ENCODE measurements at places on chromosomes 1 and 21.

GRCh38 chr1:25137106-25137505 lies 95.2 kb downstream of the SYF2 start:
- no peak for DNase-seq

DNA sequence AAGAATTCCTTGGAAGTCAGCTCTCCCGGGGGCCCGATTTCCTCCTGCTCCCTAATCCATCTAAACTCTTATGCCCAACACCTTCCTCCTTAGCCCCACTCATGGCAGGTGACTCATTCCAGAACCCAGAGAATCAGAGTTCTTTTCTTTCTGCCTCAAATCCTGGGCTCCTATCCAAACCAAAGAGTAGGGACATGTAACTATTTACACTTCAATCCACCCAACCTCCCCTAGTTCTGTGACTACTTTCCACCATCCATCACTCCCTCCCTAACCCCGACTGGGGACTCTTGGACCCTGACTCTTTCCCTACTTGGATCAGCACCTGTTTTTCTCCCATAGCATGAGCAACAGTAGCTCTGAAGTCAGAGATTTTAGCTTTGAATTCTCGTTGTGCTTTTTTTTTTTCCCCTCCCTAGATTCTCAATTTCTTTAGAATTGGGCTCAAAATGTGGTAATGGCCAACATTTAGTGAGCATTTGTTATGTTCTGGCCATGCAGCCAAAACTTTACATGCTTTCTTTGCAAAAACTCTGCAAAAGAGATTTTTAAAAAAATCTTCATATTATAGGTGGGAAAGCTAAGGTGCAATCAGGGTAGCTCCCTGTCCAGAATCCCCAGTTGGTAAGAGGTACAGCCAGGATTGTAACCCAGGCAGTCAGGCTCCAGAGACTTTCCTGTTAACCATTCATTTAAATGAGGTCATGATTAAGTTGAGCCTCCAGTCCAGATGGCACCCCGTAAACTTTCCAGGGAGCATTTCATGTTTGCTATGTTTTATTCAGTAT lies 7.5 kb upstream of the CYP4A11 start:
- DNase-seq, result peak; percentile 58

- DNase-seq, result peak; percentile 55
Observed at GRCh38 chr1:44652445-44653106, 21.7 kb downstream of the TMEM53 start.

- DNase-seq, result no peak
Observed at GRCh38 chr21:36557316-36557715, 77.4 kb upstream of the CLDN14 start.

- no peak for DNase-seq
Observed at GRCh38 chr1:165031001-165031400, 325.5 kb downstream of the LMX1A start.

- no peak for DNase-seq
Observed at GRCh38 chr21:31531967-31532366, 127.5 kb upstream of the SOD1 start.

- DNase-seq, result no peak
Observed at GRCh38 chr1:178243119-178243518, 149.2 kb downstream of the RASAL2 start.

GRCh38 chr1:2988256-2988655 lies 33.0 kb upstream of the ACTRT2 start:
- DNase-seq, result no peak

DNA sequence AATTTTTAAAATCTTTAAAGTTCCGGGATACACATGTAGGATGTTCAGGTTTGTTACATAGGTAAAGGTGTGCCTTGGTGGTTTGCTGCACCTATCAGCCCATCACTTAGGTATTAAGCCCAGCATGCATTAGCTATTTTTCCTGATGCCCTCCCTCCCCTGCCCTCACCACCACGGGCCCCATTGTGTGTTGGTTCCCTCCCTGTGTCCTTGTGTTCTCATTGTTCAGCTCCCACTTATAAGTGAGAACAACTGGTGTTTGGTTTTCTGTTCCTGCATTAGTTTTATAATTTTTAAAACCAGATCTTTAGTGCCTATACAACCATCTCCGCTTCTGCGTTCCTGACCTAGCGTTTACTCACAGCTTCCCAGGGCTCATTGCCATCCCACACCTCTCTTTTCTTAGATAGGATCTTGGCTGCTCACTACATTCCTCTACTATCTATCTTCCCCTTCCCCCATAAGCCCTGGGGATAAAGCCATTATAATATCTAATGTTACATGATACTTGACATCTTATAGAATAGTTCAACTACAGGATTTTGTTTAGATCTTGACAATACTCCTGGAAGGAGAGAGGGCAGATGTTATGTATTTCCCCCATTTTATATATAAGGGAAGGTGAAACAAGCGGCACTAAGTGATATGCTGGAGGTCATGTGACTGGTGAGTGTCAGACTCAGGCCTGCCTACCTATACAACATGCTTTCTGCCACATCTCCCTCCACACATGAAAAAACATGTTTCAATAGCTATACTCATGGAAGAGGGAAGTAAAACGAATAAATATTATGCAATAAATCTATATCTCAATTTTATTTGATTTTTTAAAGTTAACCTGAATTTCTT lies 52.3 kb upstream of the DNAJC6 start:
- no peak for DNase-seq

- no peak for DNase-seq
Observed at GRCh38 chr1:198084241-198084908, 72.4 kb upstream of the NEK7 start.

GRCh38 chr1:31482482-31483011 lies 69.5 kb downstream of the SERINC2 start:
- DNase-seq, result no peak

GRCh38 chr1:111736548-111737215 lies 2.5 kb downstream of the INKA2 start:
- no peak for DNase-seq

GRCh38 chr1:47226121-47226838 lies 5.7 kb downstream of the TAL1 start:
- no peak for DNase-seq

- no peak for DNase-seq
Observed at GRCh38 chr1:11062965-11063401, 3.2 kb upstream of the SRM start.

DNA sequence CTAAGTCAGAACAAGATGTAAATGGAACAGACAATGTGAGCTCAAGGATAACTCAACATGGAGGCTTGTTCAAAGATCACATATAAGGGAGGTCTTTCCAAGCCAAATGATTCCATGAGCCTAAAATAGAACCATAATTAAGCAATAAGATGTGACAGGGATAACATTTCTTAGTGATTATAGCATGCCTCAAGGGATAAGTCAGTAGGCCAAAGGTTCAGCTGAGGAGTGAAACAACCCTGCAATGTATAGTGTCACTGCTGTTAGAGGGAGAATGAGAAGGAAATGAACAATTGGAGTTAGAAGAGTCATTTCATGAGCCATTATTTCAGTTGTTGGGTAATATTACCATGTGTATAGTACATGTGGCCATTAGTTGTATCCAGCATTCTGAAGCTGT lies 25.0 kb downstream of the GORAB start:
- DNase-seq, result peak; percentile 79

DNA sequence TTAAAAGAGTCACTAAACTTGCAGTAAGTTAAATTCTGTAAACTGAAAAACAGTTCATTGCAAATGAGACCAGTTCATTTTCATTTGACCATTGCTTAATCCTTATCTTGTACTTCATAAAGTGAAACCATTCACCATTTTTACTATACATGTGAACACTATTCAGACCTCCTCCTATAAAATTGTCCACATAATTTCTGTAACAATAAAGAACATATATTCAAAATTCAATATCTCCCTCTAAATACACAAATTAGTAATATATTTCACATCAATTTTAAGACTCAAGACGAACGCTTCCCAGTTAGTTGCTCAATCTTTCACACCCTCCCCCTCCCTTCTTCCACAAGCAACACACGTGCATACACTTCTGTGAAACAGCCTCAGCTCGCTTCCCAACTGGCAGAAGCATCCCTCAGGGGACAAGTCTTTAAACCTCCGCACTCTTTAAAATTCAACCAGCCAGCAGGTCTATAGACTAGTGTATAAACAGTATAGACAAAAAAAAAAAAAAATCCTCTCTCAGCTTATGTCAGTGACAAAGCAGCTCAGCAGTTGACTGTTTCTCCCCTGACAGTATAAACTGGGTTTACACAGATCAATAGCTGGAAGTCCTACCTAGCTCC lies 99.6 kb downstream of the DENND1B start:
- no peak for DNase-seq

DNA sequence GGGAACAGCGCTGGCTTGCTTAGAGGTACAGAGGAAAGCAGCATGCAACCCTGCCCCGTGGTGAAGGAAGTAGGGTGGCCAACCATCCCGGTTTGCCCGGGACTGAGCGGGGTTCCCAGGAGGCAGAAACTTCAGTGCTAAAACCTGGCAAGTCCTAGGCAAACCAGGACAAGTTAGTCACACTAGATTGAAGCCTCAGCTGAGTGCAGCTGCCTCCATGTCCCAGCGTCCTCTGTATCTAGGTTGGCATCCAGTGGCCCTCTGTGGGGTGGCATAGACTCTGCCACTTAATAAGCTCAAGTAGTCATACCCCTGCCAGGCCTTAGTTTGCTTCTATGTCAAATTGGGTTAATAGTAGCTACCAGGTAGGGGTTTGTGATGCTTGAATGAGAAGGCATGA lies 67.1 kb downstream of the ATP2B4 start:
- no peak for DNase-seq

GRCh38 chr1:181759481-181759880 lies 276.2 kb downstream of the CACNA1E start:
- DNase-seq, result no peak

- peak; percentile 96 for DNase-seq
Observed at GRCh38 chr1:220370041-220370700, 97.9 kb upstream of the RAB3GAP2 start.

GRCh38 chr1:163144418-163144817 lies 58.3 kb downstream of the RGS5 start:
- no peak for DNase-seq

GRCh38 chr1:20421441-20421840 lies 64.6 kb downstream of the CAMK2N1 start:
- no peak for DNase-seq

DNA sequence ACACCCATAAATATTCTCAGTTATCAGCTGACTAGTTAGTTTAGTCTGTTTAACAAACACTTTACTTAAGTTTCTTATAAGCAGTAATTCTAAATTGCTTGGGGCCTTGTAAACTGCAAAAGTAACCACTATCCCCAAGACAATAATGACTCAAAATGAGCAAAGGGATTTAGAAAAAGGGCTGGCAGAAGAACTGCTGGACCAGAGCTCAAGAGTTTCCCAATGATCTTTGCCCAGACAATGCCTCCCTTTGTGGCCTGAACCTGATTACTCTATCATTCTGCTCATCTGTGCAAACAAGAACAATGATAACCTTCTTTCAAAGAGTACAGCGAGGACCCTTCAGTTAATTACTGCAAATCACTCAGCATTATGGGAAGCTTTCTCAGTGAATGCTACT lies 123.5 kb downstream of the TIAM1 start:
- peak; percentile 33 for DNase-seq

Data from bronchial epithelial cell (primary cell).